Dermis blood vessel endothelial cell (primary cell): ENCODE measurements at places on chromosomes 2 and 18. TPM values are rescaled to one million over a fixed set of nuclear protein-coding genes. Genes with fewer than 3 reads are reported as not detected.

GRCh38 chr2:54388076-54388475, 68.1 kb upstream of the SPTBN1 start:
- DNase-seq: no peak

The KLHL41 gene
- 0.09 and 0.34 TPM in 2 replicates for total RNA-seq

DNA sequence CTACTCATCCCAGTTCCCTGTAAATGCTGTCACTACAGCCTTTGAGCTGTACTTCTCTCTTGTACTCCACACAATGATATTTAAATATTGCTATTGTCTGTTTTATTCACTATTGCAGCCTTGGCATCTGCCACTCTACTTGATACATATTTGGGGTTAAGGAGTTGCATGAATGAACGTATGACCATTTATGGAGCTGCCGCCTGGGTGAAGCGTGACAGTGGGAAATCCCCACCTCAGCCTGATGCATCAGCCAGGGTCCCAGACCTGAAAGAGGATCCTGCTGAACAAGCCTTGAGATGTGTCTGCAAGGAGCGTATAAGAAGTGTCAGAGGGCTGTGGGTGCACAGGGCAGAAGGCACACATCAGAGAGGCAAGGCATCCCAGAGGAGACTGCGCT, 39.1 kb downstream of the MRPL35 start:
- no peak for DNase-seq

The STARD6 gene
- 0.09 TPM in 1 of 2 replicates, not detected in the other for total RNA-seq

The CFAP210 gene
- not detected in 2 replicates for total RNA-seq

GRCh38 chr18:64714086-64714485, 565.2 kb upstream of the LINC00305 start:
- DNase-seq: no peak

The GAREM1 gene
- total RNA-seq: 0.28 and 1.4 TPM in 2 replicates
